ENCODE measurements at places on chromosomes 6 and 20. TPM values are rescaled to one million over a fixed set of nuclear protein-coding genes. Genes with fewer than 3 reads are reported as not detected.

EDN1 gene
- total RNA-seq = 2.9 TPM

BPIFB2 gene
- not detected for total RNA-seq

NCOA7 gene
- total RNA-seq = 39.0 TPM

MUCL3 gene
- total RNA-seq = under 0.01 TPM

ADTRP gene
- 17.6 TPM for total RNA-seq

LY6G6C gene
- 0.38 TPM for total RNA-seq

AURKA gene
- 1.6 TPM for total RNA-seq

SOBP gene
- total RNA-seq = 0.38 TPM

TMEM14C gene
- 132 TPM for total RNA-seq

ADGRG6 gene
- 20.1 TPM for total RNA-seq

RCAN2 gene
- total RNA-seq = not detected

E2F1 gene
- total RNA-seq = 0.26 TPM

TRAPPC3L gene
- total RNA-seq = not detected

ZNF391 gene
- total RNA-seq = 0.53 TPM

B4GALT5 gene
- 25.2 TPM for total RNA-seq

INSM1 gene
- not detected for total RNA-seq

KHDC3L gene
- not detected for total RNA-seq

TFAP2D gene
- not detected for total RNA-seq

KCNQ5 gene
- 0.38 TPM for total RNA-seq

TSPO2 gene
- total RNA-seq = not detected

MAS1 gene
- not detected for total RNA-seq

BMP5 gene
- total RNA-seq = not detected

ULBP2 gene
- 12.2 TPM for total RNA-seq

NEURL2 gene
- total RNA-seq = 2.6 TPM

DNMT3B gene
- total RNA-seq = 0.79 TPM

C6orf141 gene
- 7.8 TPM for total RNA-seq

SERAC1 gene
- total RNA-seq = 15.1 TPM

SPTLC3 gene
- total RNA-seq = 4.6 TPM

ANGPT4 gene
- total RNA-seq = not detected

PRDM13 gene
- not detected for total RNA-seq

BNIP5 gene
- total RNA-seq = not detected

CST4 gene
- not detected for total RNA-seq

All from bronchial epithelial cell (primary cell).